OCI-LY7 (cell line): ENCODE measurements at places on chromosomes 12 and 14. TPM values are rescaled to one million over a fixed set of nuclear protein-coding genes. Genes with fewer than 3 reads are reported as not detected.

Gene PRPH
- total RNA-seq: not detected in 2 replicates

Gene KERA
- not detected in 2 replicates for total RNA-seq

Gene OR6C2
- not detected in 2 replicates for total RNA-seq

Gene SERPINA9
- not detected in 2 replicates for total RNA-seq
